ENCODE measurements at places on chromosomes 5 and 9.

- DNase-seq, result no peak
Observed at GRCh38 chr5:157978061-157978460, 119.1 kb upstream of the CLINT1 start.

DNA sequence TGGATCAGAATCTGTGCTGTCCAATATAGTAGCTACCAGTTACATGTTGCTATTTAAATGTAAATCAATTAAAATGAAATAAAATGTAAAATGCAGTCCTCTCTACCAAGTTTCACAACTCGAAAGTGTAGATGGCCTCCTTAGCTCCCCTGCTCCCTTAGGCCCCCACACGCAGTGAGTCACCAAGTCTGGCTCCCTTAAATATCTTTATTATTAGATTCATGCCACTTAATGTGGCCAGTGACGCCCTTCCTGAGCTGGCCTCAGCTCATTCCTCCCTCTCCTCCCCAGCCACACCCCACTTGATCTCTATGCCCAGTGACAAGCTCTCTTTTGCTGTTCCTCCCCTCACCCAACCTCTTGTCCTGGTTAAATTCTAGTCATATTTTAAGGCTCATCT is 88.4 kb upstream of the DNAH5 start:
- DNase-seq, result no peak

- DNase-seq, result no peak
Observed at GRCh38 chr5:179177711-179178575, 117.8 kb downstream of the ZNF354C start.

- no peak for DNase-seq
Observed at GRCh38 chr9:77424993-77425392, 223.1 kb downstream of the GNA14 start.

GRCh38 chr5:80934751-80935150 is 25.4 kb upstream of the RASGRF2 start:
- DNase-seq, result no peak

DNA sequence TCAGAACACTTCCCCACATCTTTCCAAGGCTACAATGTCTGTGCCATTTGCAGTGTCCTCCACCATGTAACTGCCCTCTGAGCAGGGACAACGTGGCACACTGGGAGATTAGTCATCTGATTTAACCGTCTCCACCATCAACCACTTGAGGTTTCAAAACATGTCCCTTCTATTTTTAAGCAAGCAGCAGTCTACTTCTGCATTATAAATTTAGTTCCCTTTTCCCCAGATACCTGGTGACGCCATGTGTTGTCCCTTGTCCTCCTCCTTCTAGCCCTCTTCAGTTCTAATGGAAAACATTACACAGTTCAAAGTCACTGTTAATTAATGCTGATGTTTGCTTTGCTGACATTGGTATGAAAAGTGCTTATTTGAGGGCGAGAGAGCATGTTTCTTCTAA is 52.8 kb downstream of the ATP10B start:
- DNase-seq, result no peak

DNA sequence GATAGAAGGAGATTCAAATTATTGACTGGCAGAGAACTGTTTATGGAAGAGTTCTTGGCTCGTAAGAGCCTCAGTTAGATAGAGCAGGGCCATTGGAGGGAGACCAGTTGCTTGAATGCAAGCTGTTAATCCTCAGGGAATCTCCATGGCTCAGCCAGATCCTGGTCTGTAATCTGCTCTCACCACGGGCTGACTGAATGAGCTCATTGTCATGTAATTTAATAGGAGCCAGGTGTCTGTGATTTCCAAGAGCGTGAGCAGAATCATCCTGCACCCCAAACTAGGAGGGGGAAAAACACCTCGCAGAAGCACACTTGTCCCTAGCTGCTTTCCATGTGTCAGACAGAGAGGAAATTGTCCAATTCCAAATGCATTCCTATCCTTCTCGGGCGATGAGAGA is 19.1 kb upstream of the KCNMB1 start:
- DNase-seq, result no peak

- peak; percentile 61 for DNase-seq
Observed at GRCh38 chr5:111072949-111073682, 1.6 kb downstream of the TSLP start.

GRCh38 chr9:69980591-69980990 is 63.1 kb upstream of the MAMDC2 start:
- DNase-seq, result no peak

DNA sequence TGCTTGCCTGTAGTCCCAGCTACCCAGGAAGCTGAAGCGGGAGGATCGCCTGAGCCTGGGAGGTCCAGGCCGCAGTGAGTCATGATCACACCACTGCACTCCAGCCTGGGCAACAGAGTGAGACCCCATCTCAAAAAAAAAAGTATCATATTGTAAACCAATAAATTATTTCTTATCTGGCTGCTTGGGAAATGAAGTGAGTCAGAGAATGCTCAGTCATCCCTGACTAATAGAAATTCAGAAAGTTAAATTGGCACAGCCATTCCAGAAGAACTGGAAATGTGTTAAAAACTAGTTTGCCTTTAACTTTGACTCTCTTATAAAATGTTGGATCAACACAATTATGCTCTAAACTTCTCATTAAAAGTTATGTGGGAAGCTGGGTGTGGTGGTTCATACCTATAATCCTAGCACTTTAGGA is 9.8 kb upstream of the GNE start:
- DNase-seq, result no peak

- no peak for DNase-seq
Observed at GRCh38 chr5:132054031-132054696, 6.3 kb upstream of the IL3 start.

DNA sequence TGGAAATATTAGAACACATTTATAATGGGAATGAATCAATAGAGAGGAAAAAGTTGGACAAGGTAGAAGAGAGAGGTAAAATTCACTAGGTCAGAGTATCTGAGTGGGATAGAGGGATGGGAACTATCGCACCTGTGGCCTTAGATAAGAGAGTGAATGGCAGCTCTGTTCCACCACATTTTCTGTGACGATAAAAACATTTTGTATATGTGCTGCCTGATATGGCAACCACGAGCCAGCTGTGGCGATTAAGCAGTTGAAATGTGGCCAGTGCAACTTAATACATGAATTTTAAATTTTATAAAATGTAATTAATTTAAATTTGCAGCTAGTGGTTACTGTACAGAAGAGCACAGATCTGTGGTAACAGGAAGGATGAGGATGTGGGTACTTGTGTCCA is 46.7 kb downstream of the ZNF354A start:
- no peak for DNase-seq

DNA sequence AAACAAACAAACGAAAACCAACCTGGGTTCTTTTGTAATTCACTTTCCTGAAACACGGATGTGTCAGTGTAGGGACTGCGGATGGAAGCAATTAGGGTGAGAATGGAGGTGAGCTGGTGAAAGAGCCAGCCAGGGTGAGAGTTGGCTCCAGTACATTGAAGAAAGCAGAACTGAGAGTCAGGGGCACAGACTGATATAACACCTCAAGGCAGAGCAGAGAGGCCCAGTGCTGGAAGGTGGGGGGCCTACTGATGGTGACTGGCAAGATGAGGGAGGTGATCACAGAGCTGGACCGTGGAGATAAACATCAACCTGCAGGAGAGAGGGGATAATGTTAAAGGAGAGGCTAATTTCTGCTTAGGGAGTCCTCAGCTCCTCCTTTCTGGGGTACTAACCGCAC is 221.1 kb downstream of the MAN2A1 start:
- DNase-seq, result no peak

GRCh38 chr5:127876384-127876783 is 173.2 kb downstream of the CCDC192 start:
- no peak for DNase-seq

DNA sequence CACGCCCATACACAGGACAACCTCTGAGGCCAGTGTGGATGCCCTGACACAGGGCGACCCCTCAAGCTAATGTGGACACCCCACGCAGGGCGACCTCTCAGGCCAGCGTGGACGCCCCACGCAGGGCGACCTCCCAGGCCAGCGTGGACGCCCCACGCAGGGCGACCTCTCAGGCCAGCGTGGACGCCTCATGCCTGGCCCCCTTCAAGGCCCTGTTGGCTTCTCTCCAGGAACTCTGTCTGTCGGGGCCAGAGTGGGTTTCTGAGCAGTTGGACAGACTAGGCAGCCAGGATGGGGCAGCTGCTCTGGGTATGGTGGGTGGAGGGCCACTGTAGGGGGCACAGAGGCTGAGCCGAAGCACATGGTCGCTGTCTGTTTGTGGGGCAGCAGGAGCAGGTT is 47.4 kb downstream of the LMX1B start:
- DNase-seq, result no peak

DNA sequence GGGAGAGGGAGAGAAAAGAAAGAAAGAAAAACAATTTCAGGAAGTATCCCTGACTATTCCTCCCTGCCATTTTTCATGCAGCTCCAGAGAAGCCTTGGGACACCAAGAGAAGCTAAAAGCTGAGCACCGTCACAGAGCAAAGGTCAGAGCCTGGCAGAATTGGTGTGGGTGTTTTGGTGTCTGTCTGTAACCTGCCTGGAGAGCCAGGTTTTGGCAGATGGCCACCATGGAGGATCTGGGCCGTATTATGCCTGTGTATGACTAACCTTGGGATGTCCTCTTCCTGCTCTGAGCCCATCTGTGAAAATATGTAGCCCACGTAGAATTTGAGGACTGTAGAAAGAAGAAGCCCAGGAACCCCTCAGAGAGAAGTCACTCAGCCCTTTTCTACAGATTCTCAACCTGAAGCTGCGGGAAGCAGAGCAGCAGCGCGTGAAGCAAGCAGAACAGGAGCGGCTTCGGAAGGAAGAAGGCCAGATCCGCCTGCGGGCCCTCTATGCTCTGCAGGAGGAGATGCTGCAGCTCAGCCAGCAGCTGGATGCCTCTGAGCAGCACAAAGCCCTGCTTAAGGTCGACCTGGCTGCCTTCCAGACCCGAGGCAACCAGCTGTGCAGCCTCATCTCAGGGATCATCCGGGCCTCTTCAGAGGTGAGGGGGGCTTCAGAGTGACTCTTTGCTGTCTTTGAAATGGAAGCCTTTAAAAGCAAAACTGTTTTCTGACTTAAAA is 18.8 kb downstream of the GLE1 start:
- no peak for DNase-seq

DNA sequence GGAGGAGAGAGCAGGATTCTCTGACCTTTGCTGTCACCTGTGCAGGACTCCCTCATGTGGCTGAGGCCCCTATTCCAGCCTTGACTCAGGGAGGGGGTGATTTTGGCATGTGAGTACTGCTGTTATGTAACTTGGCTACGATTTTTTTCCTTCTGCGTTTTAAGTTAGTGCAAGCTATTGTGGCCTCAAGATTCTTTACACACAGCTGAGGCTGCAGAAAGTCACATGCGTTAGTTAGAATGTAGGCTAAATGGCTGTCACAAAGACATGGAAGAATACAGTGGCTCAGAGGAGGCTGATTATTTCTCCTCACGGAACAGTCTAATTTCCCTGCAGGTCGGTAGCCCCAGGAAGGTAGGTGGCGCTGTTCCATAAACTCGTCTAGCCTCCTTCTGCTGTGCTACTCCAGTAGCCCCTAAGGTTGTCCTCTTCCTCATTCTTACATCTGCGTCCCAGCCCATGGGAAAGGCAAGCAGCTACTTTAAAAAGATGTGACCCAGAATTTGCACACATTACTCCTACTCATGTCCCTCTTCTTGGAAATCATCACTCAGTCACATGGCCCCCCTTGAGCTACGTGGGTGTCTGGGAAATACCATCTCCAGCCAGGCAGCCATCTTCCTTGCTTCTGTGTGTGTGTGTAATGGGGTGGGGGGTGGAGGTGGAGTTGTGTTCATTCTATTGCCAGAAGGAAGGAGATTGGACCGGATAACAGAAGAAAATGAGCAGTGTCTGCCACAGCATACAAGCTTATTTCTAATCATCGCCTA is 486.6 kb downstream of the CCDC171 start:
- no peak for DNase-seq

GRCh38 chr9:136607334-136607919 is 55.3 kb upstream of the EGFL7 start:
- DNase-seq, result no peak

GRCh38 chr9:136728548-136729123 is 14.1 kb downstream of the LCN10 start:
- DNase-seq, result no peak

GRCh38 chr5:132839426-132840301 is 9.2 kb upstream of the SHROOM1 start:
- DNase-seq, result no peak

DNA sequence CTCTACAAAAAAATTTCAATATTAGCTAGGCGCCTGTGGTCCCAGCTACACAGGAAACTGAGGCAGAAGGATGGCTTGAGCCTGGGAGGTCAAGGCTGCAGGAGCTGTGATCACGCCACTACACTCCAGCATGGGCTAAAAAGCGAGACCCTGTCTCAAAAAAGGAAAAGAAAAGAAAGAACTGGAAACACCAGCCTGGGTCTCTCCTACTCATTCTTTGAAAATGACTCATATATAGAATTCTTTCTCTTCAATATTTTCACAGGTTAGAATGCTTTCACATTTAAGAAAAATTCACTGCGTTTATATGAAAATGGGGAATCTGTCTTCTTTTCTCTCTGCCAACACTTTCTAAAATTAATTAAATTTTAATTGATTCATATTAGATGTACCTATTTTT is 115.6 kb downstream of the TRPM6 start:
- no peak for DNase-seq

DNA sequence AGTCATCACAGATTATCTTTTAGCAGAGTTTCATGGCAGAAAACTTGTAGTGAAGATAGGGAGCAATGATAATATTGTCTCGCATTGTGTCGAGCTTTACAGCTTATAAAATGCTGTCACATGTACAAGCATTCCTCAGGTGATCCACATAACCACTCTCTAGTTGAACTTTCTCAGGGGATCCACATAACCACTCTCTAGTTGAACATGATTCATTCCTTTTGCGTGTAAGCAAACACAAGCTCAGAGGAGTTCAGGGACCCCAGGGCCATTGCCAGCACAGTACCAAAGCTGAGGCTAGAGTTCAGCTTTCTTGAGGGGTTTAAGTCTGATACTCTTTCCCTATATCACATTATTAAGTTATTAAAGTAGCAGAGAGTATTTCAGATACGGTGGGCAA is 86.7 kb downstream of the CDH6 start:
- no peak for DNase-seq

DNA sequence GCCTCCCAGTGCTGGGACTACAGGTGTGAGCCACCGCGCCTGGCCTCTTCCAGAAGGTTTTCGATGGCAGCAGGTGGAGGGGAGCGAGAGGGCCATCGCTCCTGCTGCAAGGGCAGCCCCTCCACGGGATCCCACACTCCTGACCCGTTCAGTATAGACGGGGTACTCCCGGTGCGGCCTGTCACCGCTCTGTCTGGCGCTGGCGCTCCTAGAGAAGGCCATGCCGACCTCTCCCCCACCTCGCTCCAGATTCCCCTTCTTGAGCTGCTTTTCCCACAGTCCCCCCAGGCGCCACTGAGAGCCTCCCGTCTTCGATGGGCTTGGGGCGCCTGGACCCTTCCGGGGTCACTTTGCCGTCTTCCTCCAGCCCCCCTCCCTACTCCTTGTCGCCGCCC is 4.3 kb upstream of the SQSTM1 start:
- DNase-seq, result no peak

DNA sequence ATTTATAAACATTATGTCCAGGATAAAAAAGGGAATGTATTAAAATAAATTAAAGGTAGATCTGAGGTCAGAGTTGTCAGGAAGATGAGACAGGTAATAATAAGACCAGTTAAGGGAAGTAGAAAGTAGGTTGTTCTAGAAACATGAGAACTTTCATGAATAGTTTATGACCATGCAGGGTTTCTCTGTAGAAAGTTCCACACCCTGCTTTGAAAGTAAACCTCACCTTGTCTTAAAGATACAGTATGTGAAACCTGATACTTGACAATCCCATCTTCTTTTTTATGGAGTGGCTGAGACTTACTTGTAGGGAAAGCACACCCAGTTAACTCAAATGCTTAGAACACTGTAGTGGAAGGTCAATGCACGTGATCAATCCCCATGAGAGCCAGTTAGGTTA is 260.6 kb upstream of the ZNF462 start:
- DNase-seq, result no peak

- no peak for DNase-seq
Observed at GRCh38 chr9:32403567-32404260, 19.3 kb downstream of the ACO1 start.

All from stimulated activated CD4-positive, alpha-beta T cell treated with anti-CD3 and anti-CD28 coated beads, Interleukin-4, amount 100 ng/mL, for 4 hours (primary cell).